Suppressor macrophage (primary cell): ENCODE measurements at places on chromosomes 16 and 17.
A peak's percentile ranks its signal among the peaks of the same experiment; 100 is the strongest.

DNA sequence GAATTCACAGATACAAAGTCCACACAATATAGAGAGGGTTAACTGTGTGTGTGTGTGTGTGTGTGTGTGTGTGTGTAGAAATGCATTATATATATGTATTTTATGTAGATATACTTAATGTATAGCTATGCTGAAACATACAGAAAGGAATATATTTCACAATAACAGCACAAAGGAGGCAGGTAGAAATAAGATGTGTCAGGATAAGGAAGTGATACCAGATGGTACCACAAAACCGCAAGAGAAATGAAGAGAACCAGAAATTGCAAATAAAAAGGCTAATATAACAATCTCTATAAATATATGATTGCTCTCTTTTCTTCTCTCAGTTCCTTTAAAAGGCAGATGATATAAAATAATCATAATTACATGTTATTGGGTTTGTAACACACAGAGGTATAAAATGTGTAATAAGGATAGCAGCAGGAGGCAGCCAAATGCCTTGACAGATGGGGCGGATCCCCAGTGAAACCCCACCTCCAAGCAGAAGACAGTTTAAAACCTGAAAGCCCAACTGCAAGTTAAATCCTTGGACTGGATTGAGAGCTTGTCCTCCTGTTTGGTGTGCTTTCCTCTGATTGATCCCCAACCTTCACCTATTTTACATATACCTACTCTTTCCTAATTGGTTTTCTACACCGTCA, 365.4 kb upstream of the C16orf82 start:
- DNase-seq = no peak

GRCh38 chr17:8490256-8491023, 54.8 kb downstream of the NDEL1 start:
- DNase-seq = no peak

GRCh38 chr17:79960788-79961522, 74.7 kb downstream of the TBC1D16 start:
- no peak for DNase-seq

- DNase-seq = peak; percentile 70
Observed at GRCh38 chr16:67413978-67414911, 2.0 kb downstream of the ZDHHC1 start.

DNA sequence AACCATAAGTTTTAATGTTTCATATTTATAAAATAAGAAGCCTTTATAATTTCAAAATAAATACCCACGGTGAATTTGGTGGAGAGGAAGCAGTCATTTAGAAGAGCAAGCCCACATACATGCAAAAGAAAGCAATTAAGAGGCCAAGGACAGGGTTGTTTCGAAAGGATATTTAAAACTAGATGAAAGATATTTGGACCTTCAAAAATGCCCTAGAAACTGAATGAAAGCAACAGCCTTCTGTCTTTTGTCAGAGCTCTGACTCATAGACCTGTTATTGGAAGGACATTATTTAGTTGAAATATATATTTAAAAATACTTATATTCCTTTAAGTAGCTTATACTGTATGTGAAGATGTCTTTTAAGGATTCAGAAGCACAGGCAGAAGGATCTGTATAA, 8.6 kb upstream of the METTL9 start:
- peak; percentile 54 for DNase-seq

- DNase-seq = no peak
Observed at GRCh38 chr16:2366660-2367309, 26.3 kb upstream of the ABCA3 start.

GRCh38 chr17:35674552-35674951, 56.9 kb upstream of the RASL10B start:
- DNase-seq = no peak

GRCh38 chr17:82399041-82399441, 19.1 kb upstream of the HEXD start:
- DNase-seq = peak; percentile 70

GRCh38 chr17:79028496-79029326, 4.7 kb downstream of the C1QTNF1 start:
- no peak for DNase-seq

DNA sequence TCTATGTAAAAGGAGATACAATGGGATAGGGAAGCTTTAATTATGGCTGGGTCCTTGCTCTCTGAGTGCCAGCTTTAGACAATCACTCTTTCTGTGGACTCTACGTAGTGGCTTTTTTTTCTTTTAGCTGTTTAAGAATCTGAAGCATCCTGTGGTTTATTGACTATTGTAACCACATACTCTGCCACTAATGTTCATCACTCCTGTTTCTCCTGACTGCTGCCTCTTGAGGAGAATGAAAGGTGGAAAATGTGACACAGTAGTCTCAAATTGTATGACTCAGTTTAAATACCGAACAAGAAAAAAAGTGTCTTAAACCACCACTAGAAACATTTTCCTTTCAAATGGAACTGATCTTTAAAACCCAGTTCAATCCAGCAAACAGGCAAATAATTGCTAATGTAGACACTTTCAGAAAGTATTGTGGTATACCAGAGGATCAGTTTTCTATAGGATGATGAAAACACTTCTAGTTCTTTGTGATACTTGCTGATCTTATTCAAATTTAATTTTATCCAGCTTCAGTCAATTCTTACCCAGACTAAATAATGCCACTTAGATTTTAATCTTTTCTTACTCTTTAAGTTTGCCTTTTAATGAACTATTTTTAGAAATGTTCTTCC, 302.7 kb upstream of the PMFBP1 start:
- no peak for DNase-seq

DNA sequence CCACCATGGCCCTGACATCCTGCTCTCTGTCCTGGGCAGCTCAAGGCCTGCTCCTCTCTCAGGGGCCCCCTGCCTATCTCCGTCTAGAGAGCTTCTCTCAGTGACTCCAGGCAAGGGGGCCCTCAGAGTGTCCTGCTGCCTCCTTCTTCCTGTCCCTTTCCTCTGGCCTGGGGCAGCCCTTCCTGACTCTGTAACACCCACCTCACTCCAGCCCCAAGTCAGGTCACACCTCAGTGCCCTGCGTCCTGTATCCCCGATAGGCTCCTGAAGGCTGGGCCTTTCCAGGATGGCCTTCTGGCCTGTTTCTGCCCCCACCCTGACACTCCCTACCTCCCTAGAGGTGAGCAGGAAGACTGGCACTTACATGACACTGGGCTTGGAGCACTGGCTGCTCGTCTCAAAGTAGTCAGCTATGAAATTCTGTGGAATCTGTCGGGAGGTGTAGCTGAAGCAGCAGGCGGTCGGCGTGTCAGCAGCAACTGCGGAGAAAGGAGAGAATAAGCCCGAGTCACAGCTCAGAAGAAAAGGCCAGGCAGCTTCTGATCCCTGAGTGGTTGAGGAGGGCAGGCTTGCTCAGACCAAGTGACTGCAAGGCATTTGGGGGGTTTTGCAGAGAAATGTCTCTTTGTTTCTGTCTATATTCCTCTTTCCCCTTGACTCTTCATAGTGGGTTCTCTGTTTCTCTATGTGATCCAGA, 976 bp downstream of the CCL3L1 start:
- peak; percentile 54 for DNase-seq

DNA sequence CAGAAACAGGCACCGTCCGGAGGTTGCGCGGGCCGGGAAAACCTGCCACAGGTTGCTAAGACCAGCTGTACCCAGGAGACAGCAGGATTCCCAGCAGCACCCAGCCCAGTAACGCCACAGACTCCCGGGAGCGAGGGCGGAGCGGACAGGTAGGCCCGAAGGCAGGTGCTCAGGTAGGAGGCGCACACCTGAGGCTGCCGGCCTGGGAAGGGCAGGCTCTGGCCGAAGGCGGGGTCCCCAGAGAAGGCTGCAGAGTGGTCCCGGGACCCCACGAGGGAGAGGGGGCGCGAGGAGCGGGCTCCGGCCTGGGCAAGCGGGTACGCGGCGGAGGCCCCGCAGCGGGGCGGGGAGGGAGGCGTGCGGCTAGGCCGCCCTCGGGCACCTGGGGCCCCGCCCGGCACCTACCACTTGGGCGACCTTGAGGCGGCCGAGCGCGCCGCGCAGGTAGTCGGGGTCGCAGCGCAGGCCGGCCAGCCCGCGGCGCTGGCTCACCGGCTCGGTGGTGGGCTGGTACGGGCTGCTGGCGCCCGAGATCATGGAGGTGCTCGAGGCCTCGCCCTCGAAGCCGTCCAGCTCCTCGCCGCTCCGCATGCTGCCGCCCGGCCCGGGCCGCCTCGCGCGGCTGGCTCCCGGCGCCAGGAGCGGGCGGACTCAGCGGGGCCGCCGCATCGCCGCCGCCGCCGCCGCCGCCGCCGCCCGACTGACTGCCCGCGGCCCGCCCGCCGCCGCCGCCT, 441 bp downstream of the CMTM4 start:
- DNase-seq = no peak

DNA sequence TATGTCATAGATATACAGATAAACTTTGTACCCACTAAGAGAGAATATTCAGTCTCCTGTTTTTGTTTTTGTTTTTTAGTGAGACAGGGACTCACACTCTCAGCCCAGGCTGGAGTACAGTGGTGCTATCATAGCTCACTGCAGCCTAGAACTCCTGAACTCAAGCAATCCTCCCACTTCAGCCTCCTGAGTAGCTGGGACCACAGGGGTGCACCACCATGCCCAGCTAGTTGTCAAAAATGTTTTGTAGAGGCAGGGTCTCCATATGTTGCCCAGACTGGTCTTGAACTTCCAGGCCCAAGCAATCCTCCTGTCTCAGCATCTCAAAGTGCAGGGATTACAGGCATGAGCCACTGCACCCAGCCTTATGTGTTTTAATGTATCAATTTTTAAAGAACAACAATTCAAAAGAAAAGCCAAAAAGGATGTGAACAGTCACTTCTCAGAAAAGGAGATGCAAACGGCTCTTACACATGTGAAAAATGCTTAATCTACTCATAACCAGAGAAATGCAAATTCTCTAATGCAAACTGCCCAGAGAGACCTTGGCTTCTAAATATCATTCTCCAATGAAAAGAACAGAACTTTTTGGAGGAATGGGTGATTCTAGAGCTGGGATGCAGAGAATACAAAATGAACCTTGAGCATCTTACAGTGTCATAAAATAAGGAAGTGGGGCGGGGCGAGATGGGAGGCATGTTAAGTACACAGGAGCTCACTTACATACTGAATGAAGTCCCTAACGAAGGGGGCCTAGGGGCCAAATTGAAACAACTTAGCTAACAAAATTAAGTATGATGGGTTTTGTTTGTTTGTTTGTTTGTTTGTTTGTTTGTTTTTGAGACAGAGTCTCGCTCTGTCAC, 7.3 kb upstream of the CMTM3 start:
- DNase-seq = peak; percentile 35

- no peak for DNase-seq
Observed at GRCh38 chr17:14997290-14997689, 267.8 kb downstream of the PMP22 start.

DNA sequence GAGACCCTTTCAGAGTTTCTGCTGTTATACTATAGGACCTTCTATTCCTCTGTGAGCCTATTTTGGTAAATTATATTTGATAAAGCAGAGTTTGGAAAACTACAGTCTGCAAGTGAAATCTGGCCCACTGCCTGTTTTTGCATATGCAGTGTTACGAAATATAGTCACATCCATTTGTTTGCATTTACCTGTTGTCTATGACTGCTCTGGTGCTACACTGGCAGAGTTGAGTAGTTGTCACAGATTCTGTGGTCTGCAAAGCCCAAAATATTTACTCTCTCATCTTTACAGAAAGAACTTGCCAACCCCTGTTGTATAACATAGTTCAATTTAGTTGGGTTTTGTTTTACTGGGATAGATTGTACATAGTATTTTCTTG, 42.3 kb downstream of the TNRC6A start:
- no peak for DNase-seq

DNA sequence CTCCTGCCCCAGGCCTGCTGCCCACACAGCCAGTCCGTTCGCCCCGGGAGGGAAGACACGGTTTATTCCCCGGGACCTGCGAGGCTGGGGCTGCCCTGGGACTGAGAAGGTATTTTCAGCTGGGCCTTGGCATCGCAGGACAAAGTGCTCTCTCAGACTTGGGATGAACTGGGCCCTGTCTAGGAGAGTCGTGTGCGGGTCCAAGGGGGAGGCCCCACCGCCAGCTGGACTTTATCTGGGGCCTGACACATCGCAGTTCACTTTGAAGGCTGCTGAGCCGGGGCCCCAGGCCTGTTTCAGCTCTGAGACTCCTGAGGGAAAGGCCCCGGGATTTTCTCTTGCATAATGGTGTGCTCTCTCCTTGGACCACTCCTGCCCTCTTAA, 6.8 kb downstream of the CRISPLD2 start:
- DNase-seq = no peak

- DNase-seq = peak; percentile 35
Observed at GRCh38 chr17:78844301-78845005, 3.8 kb upstream of the USP36 start.

DNA sequence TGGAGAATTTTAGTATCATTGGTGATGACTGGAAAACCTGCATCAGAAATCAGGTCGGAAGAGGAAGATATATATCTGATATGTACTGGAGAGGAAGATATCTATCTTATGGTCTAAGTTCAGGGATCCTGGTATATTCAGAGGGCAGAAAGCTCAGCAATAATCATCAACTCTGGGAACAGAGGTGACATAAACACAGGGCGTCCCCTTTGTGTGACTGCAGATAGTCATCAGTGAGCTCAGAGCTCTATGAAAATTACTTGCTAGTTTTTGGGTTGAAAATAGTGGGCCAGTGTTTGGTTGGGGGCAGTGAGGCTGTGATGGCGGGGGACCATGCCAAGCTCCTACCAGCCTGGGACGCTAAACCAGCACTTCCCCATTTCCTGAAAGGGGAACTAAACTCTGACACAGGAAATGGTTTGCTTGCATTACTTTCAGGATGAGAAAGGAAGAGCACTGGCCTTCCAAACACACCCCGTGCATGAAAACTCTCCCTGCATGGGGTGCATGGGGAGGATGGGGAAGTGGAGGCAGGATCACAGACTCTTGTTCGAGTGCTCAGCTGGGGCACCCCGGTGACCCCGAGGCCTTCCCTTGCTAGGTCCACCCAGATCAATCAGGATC, 15.8 kb downstream of the NOD2 start:
- peak; percentile 87 for DNase-seq

DNA sequence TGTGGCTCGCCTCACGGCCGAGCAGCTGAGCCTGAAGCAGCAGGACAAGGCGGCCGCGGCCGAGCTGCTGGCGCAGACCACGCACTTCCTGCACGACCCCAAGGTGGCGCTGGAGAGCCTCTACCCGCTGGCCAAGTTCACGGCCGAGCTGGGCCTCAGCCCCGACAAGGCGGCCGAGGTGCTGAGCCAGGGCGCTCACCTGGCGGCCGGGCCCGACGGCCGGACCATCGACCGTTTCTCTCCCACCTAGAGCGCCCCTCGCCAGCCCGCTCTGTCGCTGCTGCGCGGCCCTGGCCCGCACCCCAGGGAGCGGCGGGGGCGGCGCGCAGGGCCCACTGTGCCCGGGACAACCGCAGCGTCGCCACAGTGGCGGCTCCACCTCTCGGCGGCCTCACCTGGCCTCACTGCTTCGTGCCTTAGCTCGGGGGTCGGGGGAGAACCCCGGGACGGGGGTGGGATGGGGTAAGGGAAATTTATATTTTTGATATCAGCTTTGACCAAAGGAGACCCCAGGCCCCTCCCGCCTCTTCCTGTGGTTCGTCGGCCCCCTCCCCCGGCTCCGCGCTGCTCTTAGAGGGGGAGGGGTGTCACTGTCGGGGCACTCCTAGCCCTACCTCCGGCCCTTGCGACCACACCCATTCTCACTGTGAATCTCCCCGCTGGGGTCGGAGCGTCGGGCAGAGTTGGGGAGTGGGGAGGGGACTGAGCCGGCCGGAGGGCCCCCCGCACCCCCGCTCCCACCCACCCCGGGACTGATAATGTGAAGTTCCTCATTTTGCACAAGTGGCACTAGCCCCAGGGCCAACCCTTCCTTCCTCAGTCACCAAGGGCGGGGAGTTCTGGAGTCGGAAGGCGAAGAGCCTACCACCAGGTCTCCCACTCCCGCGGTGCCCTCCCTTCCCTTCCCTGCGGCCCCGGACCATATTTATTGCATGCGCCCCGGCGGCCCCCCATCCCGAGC, 4.0 kb downstream of the HIC1 start:
- peak; percentile 93 for DNase-seq
